ENCODE measurements at places on chromosomes 2 and 18.

DNA sequence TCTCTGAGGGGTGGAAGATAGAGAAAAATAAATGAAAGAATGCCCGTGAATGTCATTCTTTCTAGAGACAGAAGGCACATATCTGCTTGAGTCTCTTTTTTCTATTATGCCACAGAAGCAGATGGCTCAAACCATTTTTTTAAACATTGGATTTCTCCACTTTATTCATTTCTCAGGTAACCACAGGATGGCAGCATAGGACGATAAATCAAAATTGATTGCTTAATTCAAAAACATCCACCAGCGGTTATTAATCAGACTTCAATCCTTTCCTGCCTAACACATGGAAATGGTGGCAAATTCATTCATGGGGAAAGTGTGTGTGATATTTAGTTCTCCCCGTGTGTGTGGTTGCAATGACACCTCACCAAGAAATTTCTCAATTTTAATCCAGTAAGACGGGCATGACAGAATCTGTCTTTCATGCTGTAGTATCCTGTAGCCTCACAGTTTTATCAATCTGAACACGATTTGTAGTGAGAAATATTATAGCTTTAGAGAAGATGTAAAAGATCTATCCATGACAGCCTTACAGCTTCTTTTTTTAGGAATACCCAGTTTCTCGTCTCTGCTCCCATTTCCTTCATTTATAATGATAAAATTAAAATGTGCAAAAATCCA is 72.2 kb downstream of the DSC3 start:
- DNase-seq: no peak

DNA sequence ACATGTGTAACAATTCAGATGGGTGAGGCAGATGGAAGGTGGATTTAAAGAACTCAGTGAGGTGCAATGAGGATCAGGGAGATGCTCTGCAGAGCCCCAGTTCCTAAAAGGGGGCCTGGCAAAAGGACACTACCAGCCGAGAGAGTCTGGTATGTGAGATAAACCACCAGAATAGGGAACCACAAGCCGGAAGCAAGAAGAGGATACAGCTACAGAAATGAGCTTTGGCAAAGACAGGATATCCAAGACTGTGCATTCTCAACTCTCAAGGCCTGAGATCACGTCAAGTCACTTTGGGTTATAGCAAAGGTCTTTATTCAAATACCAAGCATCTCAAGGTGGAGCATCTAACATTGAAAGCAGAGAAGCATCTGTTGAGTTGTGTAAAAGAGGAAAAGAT is 293.5 kb downstream of the ARHGAP15 start:
- DNase-seq: no peak

DNA sequence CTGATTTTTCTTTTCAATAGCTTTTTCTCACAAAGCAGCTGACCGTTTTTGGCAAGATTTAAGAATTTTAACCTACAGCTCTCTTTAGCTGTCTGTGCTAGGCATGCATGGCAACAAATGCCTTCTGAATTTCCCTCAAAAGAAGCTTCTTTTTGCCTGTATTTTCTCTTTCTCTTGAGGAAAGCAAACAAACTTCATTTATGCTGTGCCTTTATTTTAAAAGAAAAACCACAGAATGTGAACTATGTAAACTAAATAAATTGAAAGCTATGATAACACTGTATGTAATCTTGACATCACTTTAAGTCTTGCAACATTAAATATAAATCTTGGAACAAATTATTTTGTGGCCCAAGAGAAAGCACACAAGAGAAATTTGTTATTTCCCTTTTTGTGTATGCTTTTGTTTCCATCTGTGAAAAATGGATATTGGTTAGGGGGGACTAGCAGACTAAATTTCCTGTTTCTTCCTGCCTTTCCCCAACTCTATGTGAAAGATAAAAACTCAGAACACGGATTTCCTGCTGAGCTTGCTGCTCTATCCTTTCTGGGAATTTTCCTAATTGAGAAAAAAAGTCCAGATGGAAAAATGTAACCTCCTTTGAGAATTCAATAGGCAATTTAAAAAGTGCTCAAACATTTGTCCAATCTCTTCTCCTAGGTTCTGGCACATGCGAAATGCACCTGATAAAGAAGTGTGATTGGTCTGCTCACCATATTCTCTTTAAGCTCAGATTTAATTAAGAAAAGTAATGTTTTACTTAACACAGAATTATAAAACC is 20.9 kb upstream of the TFPI start:
- no peak for DNase-seq

DNA sequence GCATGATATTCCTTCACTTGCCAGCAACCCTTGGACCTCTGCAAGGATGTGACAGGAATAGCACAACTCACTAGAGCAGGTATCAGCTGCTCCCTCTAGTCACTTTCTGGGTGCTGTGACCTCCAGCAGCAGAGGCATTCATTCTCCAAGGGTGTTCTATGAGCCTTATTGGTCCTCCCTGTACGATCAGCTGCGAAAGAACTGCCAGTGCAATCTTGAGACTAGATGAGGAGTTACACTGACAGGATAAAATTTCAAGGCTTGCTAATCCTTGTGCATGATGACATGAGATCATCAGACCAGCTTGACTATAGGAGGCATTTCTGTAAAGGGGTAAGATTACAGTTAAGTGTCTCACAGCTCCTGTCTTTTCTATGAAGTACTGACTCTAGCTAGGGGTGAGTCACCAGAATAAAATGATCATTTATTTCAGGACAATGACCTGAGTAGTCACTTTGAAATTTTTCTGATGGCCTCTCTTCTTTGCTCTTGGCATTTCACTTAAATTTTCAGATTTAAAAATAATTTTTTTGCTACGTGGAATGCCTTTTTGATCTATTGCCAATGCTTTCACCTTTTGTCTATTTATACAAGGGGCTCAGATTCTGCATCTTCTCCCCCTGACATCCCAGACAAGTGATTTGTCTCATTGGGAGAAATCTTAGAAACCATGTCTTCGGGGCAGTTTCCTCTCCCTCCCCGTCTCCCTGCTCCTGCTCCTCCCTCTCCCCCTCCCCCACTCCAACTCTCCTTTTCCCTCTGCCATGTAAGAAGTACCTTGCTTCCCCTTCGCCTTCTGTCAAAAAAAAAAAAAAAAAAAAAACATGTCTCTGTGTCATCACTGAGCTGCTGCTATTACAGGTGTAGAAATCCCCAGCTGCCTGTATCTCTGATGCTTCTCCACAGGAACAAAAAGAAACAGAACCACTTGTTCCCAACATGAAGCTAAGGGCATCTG is 49.2 kb upstream of the FRZB start:
- no peak for DNase-seq

DNA sequence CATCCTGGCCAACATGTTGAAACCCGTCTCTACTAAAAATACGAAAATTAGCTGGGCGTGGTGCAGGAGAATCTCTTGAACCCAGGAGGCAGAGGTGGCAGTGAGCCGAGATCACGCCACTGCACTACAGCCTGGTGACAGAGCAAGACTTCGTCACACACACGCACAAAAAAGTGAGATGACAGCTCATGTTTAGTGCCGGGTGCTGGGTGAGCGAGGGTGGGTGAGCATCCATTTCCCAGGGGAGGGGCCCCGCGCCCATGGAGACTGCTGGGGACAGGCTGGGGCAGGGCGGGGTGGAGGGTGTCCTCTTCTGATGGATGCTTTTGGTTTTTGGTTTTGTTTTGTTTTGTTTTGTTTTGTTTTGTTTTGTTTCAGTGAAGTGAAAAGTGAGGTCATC is 206.5 kb downstream of the GBX2 start:
- no peak for DNase-seq

- DNase-seq: peak; percentile 7
Observed at GRCh38 chr2:199228887-199229819, 228.6 kb downstream of the SATB2 start.

- no peak for DNase-seq
Observed at GRCh38 chr18:73690222-73690621, 457.4 kb downstream of the FBXO15 start.

DNA sequence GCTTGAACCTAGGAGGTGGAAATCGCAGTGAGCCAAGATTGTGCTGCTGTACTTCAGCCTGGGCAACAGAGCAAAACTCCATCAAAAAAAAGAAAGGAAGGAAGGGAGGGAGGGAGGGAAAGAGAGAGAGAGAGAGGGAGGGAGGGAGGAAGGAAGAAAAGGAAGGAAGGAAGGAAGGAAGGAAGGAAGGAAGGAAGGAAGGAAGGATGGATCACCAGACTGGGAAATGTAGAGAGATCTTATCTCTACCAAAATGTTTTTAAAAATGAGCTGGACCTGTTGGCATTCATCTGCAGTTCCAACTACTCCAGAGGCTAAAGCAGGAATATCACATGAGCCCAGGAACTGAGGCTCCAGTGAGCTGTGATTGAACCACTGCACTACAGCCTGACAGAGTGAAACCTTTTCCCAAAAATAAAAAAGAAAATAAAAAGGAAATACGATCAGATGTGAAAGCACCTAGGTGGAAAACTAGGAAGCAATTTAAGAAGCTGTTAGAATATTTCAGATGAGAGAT is 239.4 kb downstream of the CDH7 start:
- DNase-seq: no peak

DNA sequence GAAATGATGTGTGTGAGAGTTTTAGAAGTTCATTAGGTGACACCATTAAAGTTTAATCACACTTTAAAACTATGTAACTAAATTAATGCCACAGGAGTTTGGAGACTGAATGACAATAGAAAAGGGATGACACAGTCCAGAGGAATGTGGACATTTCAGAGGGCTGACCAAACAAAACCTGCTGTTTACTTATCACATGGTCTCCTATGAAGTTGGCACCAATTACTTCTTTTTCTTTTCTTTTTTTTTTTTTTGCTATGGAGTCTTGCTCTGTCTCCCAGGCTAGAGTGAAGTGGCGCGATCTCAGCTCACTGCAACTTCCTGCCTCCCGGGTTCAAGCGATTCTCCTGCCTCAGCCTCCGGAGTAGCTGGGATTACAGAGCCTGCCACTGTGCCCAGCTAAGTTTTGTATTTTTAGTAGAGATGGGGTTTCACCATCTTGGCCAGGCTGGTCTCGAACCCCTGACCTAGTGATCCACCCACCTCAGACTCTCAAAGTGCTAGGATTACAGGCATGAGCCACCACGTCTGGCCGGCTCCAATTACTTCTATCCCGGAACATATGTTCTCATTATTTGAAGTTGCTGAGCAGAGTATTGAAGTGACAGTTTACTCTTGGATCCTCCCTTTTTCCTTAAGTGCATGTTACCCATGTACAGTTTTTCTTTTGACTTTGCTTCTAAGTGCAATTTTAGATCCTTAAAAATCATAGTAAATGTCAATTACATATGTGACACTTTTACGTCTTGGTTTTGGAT is 4.3 kb downstream of the AGPS start:
- no peak for DNase-seq

DNA sequence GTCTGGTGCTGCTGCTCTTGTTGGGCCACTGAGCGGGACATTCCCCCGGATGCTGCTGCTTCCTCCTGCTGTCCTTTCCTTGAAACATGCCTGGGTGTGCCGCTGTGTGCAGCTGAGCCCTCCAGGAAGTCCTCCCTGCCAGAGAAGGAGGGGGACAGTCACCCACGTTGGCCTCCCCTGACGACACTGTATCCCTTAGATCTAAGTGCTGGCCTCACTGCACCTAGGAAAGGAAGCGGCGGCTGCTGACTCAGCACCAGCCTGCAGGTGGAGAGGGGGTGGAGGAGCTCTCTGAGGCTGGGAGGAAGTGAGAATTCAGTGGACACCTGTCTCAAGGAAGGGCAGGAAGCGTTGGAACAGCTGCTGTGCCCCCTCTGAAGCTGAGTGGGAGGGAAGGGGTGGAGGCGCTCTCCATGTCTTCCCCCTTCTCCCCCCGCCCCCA is 239.8 kb downstream of the HAUS1 start:
- DNase-seq: no peak

GRCh38 chr2:237498341-237498740 is 11.3 kb downstream of the MLPH start:
- DNase-seq: no peak

GRCh38 chr2:24721470-24721869 is 71.7 kb downstream of the PTRHD1 start:
- DNase-seq: no peak

DNA sequence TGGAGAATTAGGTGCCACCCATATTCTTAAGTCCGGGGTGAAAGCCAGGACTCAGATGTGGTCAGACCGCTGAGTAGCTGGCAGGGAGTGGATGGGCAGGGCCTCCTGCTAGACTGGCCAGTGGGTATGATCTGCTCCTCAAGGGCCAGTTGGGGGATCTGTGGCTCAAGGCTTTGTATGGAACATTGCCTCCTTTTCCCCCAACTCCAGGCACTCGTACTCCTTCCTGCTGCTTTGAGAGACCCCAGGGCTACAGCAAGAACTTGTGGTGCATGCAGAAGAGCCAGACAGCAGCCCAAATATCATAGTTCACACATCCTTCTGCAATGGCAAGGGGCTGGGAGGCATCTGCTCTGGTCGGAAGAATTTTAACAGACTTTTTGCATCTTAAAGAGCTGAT is 61.7 kb downstream of the PDCL3 start:
- DNase-seq: no peak

GRCh38 chr2:134301099-134301927 is 47.4 kb downstream of the MGAT5 start:
- no peak for DNase-seq

DNA sequence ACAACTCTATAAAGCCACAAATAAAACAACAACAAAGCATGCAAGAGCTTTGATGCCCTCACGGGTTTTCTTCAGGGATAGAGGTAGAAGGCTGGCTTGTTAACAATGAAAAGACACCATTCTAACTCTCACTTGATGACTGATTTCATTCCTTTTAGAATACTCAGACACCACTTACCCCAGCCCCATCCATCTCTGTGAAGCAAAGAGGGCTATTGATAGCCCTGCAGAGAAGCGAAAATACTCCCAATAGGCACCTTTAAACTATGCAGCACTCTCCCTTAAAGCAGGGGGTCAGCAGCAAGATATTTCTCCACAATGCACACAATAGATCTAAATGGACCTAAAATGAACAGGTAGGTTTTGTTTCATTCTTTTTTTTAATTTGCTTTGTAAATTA is 35.1 kb downstream of the ZNF385B start:
- no peak for DNase-seq

DNA sequence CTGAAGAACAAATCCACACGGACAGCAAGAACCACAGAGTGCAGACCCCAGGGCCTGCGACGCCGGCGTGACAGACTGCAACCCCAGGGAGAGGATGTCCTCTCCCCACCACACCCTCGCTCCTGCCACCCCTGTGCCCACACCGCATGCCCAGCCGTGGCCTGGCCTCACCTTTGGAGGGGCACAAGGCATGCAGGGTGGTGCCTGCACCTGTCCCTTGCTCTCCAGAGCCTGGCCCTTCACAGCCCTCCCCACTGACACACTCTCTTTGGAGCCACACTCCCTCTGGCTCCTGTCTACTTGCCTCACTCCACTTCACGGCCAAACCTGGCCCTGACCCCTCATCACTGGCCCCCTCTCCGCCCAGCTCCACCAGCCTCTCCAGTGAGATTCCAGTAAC is 9.3 kb downstream of the THAP4 start:
- no peak for DNase-seq

DNA sequence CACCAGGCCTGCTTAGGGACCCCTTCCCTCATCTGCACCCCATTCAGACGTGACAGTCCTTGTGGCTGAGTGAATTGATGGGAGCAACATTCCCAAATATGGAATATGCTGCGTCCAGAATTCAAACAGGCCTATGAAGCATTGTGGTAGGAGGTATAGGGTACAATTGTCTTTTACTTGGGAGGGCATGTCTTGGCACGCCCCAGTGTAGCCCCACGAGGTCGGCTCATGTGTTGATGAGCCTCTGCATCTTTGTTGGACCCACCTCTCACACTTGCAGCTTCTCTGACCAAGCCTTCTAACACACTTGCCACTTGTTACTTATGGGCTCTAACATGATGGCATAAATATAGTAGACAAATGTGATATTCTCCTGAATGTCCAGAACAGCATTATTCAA is 1.6 kb downstream of the TIMM21 start:
- no peak for DNase-seq

GRCh38 chr18:51943281-51943680 is 396.7 kb upstream of the DCC start:
- DNase-seq: no peak

All from activated T-cell treated with anti-CD3 and anti-CD28 coated beads for 24 hours (primary cell).